Activated CD8-positive, alpha-beta memory T cell treated with anti-CD3 and anti-CD28 coated beads for 1 hour (primary cell): ENCODE measurements at places on chromosomes 2 and 18.

DNA sequence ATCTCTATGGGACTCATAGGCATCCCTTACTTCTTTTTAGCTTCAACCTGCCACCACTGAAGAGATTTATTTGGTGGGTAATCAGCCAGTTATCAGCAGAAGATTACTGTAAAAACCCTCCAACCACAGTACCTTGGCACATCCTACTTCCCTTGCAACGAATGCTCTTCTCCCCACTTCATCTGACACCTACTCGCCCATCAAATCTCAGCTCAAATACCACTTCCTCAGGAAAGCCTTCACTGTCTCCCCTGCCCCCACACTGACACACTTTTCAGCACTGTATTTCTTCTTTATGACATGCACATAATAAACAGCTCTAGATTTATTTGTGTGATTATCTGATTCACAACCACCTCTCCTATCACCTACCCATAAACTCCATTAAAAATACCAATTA, 3.1 kb downstream of the KDSR start:
- no peak for DNase-seq

DNA sequence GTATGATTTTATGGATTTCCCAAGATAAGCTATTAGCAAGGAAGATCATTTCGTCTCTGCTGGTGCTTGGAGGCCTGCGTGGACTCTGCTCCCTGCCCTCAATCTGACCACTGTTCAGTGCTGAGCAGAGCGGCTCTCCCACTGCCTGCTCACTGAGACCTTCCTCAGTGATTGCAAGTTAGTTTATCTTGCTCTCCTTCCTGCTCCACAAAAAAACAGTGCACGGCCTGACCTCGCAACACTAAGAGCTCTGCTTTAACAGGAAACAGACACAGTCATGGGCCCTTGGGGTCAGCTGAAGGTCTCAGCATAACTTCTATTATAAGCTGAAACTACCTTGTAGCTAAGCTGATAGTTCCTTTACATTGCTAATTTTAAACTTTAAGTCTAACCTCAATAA, 53.1 kb downstream of the PRELID3A start:
- no peak for DNase-seq

- no peak for DNase-seq
These were observed 5.9 kb downstream of the ATP8B1 start for GRCh38 chr18:57797209-57797651.

- DNase-seq, result no peak
These were observed 176.1 kb downstream of the TMEM18 start for GRCh38 chr2:501130-501529.

- no peak for DNase-seq
These were observed 116.7 kb upstream of the CHST9 start for GRCh38 chr18:27301615-27302378.

DNA sequence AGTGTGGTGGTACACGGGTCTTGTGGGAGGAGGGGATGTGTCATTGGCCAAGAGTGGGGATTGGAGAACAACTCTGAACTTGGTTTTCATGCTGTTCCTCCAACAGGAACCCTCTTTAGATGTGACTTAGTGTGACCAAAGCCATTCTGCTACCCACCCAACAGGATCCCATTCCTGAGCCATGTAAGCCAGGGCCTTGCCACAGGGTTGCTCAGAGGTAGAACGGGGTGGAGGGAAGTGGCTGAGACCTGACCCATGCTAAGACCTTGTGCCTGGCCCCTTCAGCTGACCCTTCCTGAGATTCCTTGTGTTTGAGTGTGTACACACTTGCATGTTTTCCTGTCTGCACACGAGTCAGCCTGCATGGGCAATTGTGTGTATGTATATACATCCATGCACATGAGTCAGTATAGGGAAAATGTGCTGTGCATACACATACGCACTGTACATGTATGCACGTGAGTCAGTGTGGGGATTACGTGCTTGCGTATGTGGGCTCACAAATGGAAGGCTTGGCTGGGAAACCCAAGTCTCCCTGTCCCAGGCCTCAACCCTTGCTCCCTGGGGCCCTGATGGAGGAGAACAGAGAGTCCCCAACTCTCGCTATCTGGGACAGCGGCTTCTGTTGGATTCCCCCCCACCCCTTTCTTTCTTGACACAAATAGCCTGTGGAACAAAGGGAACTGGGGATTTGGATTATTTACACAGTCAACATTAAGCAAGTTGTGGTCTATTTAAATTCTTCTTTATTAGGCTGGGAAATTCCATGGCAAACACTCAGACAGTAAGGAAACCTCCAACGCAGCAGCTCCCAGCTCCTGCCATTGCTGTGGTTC, 339.8 kb downstream of the DYSF start:
- no peak for DNase-seq

DNA sequence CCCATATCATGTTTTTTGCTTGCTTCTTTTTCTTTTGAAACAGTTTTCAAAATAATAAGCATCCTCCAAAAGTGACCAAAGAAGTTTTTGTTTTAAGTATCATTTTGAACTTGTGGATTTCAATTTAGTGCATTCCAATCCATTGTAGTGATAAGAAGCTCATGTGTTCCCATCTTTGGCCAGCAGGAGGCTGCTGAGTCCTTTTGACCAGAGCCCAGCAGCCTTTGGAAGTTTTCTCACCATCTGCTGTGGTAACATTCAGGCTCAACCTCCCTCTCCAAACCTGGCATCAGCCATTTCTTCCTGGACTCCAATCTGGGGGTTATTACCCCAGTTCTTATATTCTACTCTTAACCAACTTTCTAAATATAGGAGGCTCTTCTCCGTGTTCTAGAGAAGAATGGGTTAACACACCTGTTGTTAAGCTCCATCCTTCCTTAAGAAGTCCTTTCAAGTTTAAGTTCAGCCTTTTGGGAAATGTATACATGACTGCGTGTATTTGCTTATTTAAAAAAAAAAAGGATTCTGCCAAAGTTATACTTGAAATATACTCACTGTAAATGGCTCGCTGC, 39.0 kb upstream of the MAL start:
- no peak for DNase-seq

DNA sequence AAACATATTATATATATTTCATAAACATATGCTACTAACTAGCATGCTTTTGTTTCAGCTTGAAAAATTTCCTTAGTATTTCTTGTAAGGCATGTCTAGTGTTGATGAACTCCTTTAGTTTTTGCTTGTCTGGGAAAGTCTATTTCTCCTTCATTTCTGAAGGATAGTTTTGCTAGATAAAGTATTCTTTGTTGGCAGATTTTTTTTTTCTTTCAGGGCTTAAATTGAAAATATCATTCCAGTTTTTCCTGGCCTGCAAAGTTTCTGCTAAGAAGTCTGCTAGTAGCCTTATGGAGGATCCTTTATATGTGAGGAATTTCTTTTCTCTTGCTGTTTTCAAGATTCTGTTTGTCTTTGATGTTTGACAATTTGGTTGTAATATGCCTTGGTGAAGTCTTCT, 183.5 kb downstream of the SLC4A3 start:
- no peak for DNase-seq

- DNase-seq, result no peak
These were observed 45.1 kb upstream of the LRP1B start for GRCh38 chr2:142175813-142176338.

GRCh38 chr2:231673348-231673770, 35.0 kb upstream of the PTMA start:
- no peak for DNase-seq

DNA sequence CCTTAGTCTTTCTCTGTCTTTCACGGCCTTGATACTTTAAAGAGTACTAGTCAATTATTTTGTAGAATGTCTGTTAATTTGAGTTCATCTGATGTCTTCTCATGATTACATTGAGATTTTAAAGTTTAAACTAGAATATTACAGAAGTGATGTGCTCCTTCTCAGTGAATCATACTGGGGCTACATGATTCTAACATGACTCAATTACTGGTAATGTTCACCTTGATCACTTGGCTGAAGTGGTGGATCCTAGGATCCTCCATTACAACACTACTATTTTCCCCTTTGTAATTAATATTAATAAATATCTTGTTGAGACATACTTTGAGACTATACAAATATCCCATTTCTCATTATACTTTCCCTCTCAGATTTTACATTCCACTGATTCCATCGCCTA, 148.5 kb downstream of the CAMKMT start:
- no peak for DNase-seq

- no peak for DNase-seq
These were observed 181.8 kb downstream of the PHLPP1 start for GRCh38 chr18:62897153-62897552.

DNA sequence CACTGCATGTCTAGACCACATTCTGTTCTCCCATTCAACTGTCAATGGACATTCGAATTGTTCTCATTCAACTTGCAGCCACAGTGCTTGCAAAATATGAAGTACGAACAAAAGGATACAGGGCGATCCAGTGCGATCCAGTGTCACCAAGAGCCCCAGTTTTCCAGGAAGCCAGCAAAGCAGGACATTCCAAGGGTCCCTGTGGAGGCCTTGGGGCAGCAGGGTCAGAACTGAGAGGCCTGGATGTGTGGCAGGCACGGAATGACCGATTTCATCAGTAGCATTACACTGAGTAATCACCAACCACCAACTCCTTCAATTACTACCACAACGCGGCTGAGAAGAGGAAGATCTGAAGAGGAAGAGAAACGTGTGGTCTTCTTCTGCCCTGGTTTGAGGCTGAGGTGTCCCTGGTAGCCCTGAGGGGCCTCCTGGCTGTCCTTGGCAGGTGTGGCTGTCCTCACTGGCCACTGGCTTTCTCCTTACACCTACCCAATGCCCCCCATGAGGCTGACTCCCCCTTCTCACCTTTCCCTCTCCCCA, 172.7 kb upstream of the FHL2 start:
- no peak for DNase-seq

- no peak for DNase-seq
These were observed 71.5 kb upstream of the HDAC4 start for GRCh38 chr2:239472235-239472775.

GRCh38 chr2:165401285-165401852, 68.1 kb upstream of the CSRNP3 start:
- no peak for DNase-seq

- no peak for DNase-seq
These were observed 380.3 kb downstream of the RND3 start for GRCh38 chr2:150107170-150107569.

DNA sequence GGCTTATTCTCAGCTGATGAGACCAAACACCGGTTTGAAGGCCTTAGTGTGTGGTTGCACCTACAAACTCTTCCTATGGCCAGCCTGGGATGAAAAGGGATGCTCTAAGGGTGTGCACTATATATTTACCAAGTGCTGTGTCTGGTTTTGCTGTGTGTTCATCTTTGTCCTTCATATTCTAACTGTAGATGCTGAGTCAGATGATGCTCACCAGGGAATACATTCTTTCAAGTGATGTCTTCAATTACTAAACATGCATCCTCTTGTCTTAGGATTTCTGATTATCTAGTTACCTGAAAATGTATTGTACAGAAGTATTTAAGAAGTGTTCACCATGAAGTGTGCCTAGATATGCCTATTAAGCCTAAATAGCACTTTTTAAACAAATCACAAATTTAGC, 1111.6 kb upstream of the ZEB2 start:
- no peak for DNase-seq

DNA sequence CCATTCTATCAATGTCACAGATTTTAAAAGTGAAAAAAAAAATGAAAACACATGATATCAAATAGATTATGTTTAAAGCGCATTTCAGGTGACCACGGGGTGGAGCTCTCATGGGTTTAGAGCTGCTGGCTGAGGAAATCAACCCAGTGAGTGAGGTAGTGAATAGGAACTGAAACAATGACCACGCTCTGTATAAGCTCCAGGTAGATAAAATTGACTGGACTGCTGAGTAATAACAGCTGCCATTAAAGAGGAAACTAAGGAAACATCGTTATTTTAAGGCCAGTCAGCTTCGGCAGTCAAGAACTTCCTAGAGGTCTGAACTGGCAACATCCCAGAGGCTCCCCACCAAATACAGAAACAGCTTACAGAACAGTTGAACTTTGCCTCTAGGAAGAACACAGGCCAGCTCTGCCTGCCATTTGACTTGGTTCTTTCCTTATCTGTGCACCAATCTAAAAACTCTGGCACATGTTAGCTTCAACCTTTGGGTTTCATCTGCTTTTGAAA, 185.9 kb downstream of the PDE1A start:
- no peak for DNase-seq

- DNase-seq, result no peak
These were observed 367.1 kb downstream of the ZEB2 start for GRCh38 chr2:144152817-144153271.

- DNase-seq, result no peak
These were observed 393.8 kb upstream of the CYRIA start for GRCh38 chr2:17059458-17059857.

GRCh38 chr2:71702071-71702970, 249.0 kb downstream of the DYSF start:
- no peak for DNase-seq

DNA sequence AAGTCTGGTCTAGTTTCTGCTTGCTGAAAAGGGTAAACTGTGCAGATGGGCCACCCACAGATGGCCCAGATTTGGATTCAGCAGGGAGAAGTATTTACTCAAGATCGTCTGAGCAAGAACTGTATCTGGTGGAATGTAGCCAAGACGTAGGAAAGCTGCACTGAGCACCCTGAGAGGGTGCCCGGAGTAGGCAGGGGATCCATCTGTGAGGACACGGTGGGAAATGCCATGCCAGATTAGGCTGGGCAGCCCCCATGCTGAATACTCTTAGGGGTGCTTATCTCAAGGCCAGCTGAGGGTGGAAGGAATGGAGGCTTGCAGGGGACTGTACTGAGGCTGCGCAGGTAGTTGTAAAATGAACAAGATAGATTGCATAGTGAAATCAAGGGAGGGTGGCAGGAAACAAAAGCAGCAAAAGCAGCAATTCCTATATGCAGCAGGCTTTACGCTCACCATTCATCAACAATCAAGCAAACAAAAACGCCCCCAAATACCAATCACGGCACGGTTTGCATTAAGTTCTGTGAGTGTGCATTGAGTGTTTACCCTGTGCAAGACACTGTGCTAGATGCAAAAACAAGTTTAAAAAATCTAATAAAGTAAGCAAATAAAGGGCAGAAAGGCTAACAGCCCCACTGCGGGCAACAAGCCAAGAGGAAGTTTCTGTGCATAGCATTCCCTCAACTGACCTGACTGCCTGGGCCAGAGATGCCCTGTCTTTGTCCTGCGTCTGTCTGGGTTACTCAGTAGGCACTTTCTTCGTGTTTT, 32.2 kb upstream of the LPIN2 start:
- no peak for DNase-seq

- DNase-seq, result no peak
These were observed 906 bp downstream of the IKZF2 start for GRCh38 chr2:213150315-213151097.

- no peak for DNase-seq
These were observed 59.4 kb upstream of the XPO1 start for GRCh38 chr2:61597300-61598289.
